ENCODE measurements at places on chromosomes 2 and 18.
A peak's percentile ranks its signal among the peaks of the same experiment; 100 is the strongest.

- DNase-seq: no peak
Observed at GRCh38 chr2:234950730-234951663, 820 bp upstream of the SH3BP4 start.

DNA sequence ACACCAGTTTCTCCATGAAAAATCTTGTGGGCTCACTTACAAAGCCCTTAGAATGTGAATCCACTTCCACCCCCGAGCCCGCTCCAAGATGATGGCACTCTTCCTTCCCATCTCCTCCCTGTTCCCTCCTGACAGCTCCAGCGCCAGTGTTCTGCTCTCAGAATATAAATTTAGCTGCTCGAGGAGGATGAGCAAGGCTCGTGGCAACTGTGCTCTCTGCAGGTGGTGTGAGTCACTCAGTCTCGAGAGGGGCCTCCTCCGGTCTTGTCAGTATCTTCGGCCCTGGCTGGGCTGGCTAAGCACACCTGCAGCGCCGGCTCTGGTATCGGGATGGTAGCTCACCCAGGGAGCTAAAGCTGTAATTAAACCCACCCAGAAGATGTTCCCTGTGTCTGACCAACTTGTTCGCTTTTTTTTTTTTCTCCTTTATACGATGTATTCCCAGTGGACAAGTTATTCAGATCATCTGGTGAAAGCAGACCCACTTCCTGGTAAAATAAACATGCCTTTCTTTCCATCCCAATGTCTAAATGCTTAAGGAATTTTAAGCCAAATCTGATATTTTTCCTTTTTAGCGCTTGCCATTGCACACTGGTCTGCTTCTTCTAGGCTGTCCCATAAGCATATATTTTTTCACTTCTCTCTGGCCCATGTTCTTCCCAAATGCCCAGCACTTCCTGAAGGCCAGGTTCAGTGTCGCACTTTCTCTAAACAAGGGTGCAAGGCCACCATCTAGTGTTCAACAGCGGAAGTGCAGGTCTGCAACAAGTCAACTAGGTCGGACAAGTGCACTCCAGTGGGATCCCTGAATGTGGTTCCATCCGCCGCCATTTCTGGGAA, 31.4 kb upstream of the YPEL5 start:
- peak; percentile 22 for DNase-seq

GRCh38 chr2:189639007-189639609, 22.2 kb upstream of the ASNSD1 start:
- no peak for DNase-seq

- no peak for DNase-seq
Observed at GRCh38 chr2:206240327-206240726, 34.1 kb upstream of the ZDBF2 start.

DNA sequence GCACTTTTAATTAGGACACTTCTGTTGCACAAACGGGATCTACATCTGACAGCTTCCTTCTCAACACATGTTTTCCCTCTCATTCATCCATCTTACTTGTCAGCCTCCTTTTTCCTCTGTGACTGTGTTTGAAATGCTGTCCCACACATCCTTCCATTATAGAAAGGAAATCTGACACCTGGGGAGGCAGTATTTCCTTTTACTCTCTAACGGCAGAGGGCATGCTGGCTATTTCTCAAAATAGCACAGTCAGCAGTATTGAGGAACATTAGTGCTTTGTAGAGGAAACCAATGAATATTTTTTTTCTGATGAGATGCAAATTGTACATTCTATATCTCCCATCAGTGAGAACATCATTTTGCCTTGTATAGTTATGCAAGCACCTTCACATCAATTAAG, 668.7 kb downstream of the SLC4A3 start:
- DNase-seq: no peak

- DNase-seq: peak; percentile 54
Observed at GRCh38 chr18:62420513-62421209, 95.6 kb downstream of the TNFRSF11A start.

DNA sequence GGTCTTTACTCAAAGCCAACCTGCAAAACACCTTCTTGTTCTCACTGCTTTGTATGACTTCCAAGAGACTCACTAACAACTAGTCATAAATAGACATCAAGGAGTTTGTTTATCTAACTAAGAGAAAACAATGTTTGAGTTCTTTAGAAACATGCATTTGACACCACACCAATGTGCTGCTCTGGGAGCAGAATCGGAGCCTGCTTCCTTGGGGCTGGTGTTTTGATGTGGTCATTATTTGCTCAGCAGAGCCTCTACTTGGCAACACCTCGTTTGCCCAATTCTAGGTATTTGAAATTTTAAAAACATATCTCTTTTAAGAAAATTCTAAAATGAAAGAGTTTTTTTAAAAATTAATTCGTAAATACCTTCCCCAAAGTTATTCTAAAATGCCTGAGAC, 167.5 kb downstream of the BCL2 start:
- DNase-seq: no peak

DNA sequence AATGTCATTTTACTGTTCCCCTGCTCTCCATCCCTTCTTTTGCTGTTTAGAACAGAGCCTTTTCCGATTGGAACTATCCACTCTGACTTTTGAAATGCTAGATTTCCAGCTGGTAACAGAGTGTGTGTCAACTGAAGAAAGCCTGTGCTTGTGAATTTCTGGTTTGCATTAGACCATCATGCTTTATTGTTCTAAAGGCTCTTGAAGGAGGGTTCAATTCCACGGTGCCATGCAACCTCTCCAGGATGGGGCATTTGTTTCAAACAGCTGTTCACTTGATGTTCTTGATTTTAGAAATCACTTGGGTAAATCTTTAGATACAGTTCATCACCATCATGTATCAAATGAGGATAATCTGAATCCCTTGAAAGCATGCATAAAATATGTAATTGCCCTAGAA, 156.7 kb downstream of the QPCT start:
- no peak for DNase-seq

DNA sequence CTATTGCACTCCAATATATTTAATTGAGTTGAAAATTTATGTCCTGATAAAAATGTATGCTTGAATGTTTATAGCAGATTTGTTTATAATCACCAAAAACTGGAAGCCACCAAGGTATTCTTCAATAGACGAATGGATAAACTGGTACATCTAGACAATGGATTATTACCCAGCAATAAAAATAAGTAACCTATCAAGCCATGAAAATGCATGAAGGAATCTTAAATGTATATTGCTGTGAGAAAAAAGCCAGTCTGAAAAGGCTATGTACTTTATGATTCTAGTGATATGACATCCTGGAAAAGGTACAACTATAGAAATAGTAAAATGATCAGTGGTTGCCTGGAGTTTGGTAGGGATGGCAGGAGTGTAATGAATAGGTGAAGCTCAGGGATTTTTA, 580.7 kb downstream of the DCC start:
- no peak for DNase-seq

- DNase-seq: no peak
Observed at GRCh38 chr2:116754381-116755101, 1060.0 kb upstream of the DDX18 start.

DNA sequence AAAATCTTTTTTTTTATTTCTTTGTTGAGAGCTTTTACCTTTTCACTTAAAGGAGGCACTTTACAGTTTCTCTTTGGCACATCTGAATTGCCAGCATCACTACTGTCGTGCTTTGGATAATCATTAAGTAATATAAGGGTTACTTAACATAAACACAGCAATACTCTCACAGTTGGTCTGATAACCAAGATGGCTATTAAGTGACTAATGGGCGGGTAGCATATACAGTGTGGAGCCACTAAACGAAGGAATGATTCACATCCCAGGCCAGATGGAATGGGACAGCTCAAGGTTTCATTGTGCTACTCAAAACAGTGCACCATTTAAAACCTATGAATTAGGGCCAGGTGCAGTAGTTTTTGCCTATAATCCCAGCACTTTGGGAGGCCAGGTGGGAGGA, 28.1 kb downstream of the USP37 start:
- DNase-seq: no peak

DNA sequence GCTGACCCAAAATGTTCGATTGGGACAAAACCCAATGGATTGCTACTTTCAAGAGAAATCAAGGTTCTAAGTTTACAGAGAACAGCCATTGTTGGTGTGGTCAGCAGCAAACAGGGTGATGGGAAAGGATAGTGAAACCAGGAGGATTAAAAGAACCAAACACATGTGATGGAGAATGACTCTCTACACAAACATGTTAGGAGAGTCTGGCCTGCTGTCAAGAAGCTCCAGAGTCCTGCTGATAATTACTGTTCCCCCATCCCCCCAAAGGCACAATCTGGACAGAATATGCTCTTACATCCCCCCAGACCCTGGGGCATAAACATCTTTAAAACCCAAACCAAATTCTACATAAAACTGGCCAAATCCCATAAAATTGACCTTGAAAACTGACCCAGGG, 32.0 kb upstream of the ACYP2 start:
- DNase-seq: no peak

GRCh38 chr2:232537079-232537478, 2.4 kb upstream of the CHRNG start:
- DNase-seq: no peak

DNA sequence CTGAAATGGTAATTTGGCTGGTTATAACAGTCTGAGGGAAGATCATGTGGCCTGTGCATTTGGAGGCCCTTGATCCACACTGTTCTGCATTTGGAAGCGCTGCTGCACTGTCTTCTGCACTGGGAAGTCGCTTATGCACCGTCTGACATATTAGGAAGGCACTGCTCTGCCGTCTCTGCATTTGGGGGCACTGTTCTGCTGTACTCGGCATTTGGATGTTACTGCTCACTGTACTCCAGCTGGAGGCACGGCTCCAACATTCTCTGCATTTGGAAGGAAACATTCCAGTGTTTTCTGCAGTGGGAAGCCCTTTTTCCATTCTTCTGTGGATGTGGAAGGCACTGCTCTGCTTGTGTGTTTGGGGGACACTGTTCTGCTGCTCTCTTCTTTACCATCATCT, 9.6 kb upstream of the PROM2 start:
- no peak for DNase-seq

- no peak for DNase-seq
Observed at GRCh38 chr2:105324732-105325131, 4.8 kb downstream of the TGFBRAP1 start.

DNA sequence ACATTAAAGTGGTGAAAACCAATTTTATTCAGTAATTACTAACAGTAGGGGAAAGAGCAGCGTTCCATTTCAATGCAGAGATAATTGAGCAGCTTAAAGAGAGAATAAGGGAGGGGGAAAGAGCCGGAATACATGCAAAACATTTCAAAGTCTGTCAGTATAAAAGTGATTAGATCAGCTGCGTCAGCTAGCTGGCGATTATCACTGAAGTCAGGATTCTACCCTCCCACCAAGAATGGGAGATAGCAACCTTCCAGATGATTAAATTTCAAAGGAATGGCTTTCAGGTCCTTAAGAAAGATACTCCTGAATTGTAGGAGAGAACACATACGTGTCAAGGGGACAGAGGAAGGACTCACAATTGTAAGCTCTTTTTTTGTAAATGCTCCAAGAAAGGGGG, 2.7 kb upstream of the ZC3H6 start:
- DNase-seq: no peak

DNA sequence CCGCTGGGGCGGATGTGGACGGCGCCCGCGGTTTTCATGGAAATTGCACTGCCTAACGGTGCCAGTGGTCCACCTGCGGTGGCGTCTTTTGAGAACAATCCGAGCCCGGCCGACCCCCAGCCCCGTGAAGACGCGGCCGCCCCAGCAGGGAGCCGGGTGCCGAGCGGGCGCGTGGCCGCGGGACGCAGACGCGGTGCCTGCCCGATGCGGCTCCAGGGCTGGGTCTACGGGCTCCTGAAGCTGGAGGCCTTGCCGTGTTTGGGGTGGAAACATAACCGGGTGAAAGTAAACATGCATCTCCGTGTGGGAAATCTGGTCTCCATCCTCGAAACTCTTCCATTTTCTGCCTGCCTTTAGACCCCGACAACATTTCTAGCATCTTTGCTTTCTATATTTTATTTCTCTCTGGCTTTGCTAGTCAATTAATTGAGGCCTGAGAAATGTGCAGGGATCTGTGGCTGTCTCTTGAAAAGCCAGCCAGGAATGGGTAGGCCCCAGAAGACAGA, 572 bp downstream of the INPP4A start:
- no peak for DNase-seq

GRCh38 chr2:236169151-236169721, 1.1 kb upstream of the GBX2 start:
- no peak for DNase-seq

GRCh38 chr2:74216642-74217041, 18.2 kb downstream of the MTHFD2 start:
- DNase-seq: no peak

DNA sequence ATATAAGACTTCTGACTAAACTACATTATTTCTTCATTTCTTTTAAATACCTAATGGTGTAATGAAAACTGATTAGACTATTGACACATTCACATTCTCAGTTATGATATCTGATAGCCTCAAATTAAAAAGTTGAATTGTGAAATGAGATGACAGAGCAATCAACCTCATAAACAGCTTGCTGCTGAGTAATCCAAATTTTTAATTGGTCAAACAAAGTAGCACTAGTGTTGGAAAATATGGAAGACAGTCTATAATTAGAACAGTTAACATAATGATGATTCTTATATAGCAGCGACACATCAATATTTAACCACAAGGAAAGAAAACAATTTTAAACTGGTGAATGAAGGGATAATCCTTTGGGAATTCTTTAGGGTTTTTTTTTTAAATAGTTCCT, 91.9 kb upstream of the LRP1B start:
- DNase-seq: no peak

GRCh38 chr2:234705108-234705507, 208.2 kb upstream of the ARL4C start:
- DNase-seq: no peak

GRCh38 chr2:31353179-31353578, 61.4 kb downstream of the XDH start:
- no peak for DNase-seq

DNA sequence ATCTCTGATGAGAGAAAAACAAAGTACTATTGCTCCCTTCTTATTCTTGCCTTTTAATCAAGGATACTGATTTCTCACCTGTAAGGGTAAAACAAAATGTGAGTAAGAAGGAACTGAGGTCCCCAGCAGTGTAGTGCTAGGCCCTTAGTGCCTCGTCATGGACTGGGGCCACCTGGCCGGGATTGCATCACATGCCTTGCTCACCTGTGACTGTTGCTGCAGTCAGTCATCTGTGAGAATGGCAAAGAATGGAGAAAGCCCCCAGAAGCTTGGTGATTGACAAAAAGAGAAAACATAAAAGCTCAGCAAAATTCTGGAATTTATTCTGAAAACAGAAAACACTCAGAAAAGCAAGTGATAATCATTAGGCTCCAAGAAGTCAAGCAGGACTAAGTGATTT, 63.4 kb downstream of the SPATS2L start:
- DNase-seq: no peak

DNA sequence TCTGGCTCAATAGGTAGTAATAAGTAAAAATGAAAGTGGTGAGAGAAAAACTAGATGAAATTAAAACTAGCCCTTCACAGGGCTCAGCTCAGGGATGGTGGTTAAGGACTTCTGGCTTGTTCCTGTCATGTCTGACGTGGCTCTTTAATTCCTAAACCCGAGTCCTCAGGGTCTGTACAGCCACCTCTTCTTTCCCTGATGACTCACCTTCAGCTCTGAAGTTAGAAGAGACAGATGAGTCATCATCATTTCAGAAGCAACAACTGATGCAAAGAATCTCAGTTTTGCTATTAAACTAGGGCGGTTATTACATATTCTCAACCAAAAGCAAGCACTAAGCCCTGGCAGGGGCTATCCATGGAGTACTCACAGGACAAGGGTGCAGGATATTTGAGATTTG, 24.0 kb upstream of the ITGB6 start:
- DNase-seq: no peak

Data from effector memory CD4-positive, alpha-beta T cell (primary cell).